GM10248 (cell line): ENCODE measurements at places on chromosomes 12 and 14.

- DNase-seq = no peak
Measured at GRCh38 chr12:113066813-113067400, 10.4 kb downstream of the DTX1 start.

GRCh38 chr14:24236689-24237462 is 4.1 kb downstream of the GMPR2 start:
- no peak for DNase-seq

GRCh38 chr12:9971181-9971580 is at the start of gene CLEC12A:
Gene CLEC12A (plus strand): TSS chr12:9971409. CDS start chr12:9971597, 188 bp downstream.
- no peak for DNase-seq

DNA sequence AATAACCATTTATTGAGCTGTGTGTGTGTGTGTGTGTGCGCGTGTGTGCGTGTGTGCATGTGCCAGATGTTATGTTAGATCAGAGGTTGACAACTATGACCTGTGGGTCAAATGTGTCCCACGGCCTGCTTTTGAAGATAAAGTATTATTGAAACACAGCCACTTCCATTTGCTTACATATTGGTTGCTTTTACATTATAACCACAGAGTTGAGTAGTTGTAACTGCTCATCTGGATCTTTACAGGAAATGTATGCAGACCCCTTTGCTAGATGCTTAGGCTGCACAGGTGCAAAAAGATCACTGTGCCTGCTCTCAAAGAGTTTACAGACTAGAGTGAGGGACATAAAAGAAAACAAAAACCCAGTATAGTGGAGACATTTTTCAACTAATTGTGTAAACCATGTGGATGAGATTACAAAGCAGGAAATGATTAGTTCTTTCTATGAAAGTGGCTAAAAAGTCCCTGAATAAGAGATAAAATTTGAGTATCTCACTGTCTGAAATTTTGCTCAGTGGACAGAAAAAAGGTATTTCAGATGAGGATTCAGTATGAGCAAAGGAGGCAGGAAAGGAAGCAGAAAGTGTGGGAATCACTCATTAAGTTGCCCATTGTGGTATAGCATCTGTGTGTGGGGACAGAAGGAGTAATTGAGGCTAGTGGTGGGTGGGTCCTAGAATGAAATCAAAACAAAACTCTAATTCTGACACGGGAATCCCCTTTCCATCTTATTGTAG is 188.4 kb downstream of the PAH start:
- DNase-seq = peak; percentile 21

- DNase-seq = no peak
Measured at GRCh38 chr12:41407232-41407799, 219.2 kb downstream of the PDZRN4 start.

GRCh38 chr14:76729258-76729657 is 32.0 kb upstream of the VASH1 start:
- no peak for DNase-seq

DNA sequence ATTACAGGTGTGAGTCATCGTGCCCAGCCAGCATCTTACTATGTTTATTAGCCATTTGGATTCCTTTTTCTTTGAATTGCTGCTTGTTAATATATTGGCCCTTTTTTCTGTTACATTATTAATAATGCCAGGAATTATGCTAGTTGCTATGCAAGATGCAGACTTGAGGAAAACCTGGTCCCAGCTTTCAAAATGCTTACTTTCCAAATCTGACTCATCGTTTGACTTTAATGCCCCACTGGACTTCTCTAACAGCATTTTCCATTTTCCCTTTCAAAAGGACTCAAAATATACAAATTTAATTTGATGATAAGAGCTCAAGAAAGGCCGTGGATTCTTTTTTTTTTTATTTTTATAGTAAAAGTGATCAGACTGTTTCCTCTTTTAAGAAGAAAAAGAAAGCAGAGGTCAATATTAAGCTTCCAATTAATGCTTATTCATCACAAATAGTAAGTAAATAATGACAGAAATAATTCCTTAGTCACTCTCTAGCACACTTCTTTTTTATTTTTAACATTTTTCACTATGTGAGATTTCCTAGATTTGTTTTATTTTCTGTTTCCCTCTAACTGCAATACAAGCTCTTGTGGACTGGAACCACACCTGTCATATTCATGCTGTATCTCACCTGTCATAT is 146.1 kb upstream of the FGD4 start:
- DNase-seq = no peak

- DNase-seq = no peak
Measured at GRCh38 chr12:95212586-95212985, 4.7 kb downstream of the FGD6 start.

GRCh38 chr12:32419520-32419960 is 20.2 kb downstream of the FGD4 start:
- DNase-seq = no peak

GRCh38 chr12:106301611-106302321 is 767 bp upstream of the TCP11L2 start:
- peak; percentile 59 for DNase-seq
